Thoracic aorta (tissue), 2 donors: ENCODE measurements at places on chromosomes 11 and 22.

GRCh38 chr11:2363577-2364370, 13.3 kb upstream of the CD81 start:
- DNase-seq = no peak

DNA sequence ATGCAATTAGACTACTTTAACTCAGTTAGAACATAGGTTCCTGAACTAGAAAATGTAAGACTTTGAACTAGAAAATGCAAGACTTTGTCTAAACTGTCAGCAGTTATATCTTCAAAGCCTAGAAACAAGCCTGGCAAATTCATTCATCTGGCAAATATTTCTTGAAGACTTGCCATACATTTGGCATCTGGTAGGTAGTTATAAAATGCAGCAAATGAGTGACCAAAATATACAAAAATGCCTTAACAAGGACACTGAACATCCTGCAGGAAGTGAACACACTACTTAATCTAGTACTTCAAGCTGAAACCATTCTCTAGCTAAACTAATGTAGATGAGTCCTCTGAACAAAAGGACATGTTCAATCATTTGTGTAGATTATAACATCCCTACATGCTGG, 84.7 kb upstream of the SCUBE2 start:
- no peak for DNase-seq

DNA sequence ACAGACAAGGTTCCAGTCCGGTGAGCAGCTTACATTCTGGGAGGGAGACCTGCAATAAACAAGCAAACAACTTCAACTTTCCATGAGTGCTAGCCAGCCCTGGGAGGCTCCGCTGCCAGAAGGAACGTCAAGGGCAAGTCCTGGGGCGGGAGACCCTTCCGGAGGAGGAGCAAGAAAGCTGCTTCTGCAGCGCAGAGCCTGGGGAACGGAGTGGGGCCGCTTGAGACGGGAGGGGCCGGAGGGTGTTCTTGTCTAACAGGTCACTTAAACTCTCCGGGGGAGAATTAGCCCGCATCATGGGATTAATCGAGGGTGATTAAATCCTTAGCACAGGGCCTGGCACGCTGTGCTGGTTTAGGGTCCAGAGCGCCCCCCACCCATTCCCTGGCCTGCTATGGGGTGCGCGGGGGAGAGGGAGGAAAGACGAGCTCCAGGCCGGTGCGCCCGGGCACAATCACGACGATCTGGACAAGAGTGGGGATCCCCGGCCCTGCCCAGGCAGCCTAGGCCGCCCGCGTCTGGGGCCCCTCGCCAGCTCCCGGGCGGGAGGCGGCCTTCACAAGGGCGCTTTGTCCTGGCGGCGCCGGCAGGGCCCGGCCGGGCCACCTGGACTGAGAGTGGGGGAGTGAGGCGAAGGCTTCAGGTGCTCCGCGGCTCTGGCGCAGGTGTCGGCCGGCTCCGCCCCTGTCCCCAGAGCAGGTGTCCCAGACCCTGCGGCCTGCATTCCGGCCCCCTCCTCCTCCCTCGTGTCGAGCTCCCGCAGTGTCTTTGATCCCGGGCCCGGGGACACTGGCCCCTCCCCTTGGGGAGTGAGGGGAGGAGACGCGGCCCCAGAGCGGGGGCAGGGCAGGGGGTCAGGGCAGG, 663 bp upstream of the LARGE2 start:
- no peak for DNase-seq

DNA sequence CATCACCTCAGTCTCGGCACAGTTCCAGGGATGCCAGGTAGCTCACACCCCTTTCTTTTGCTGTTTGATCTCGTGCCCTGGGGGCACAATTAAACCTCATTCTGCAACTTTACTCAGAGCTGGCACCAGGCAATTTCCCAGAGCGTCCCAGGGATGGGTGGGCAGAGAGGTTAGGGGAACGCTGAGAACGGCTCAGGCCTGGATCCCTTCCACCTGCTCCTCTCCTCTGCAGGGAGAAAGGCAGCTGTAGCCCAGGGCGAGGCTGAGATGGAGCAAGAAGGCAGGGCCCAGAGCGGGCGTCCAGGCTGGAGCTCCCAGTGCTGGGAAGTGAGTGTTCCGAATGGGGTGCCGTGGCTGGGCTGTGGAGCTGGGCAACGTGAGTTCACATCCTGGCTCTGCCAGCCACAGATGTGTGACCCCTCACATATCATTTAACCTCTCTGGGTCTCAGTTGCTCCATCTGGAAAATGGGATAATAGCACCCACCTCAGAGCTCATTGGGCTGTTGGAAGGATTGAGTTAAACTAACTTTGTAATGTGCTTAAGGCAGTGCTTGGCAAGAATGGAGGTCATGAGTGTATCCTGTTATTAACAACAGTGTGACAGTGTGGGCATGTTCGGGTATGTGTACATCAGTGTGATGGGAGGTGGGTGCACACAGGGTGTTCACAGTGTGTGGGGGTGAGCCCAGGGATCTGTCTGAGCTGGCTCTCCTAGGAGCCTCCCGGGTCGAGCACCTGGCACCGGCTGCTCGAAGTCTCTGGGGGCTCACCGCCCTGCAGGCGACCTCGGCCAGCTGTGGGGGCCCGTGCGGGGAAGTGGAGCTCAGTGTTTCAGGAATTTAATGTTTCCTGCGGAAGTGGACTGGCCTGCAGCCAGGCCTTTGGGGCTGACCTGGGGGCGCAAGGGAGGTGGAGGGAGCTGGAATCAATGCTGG, 15.5 kb downstream of the OTUB1 start:
- no peak for DNase-seq

DNA sequence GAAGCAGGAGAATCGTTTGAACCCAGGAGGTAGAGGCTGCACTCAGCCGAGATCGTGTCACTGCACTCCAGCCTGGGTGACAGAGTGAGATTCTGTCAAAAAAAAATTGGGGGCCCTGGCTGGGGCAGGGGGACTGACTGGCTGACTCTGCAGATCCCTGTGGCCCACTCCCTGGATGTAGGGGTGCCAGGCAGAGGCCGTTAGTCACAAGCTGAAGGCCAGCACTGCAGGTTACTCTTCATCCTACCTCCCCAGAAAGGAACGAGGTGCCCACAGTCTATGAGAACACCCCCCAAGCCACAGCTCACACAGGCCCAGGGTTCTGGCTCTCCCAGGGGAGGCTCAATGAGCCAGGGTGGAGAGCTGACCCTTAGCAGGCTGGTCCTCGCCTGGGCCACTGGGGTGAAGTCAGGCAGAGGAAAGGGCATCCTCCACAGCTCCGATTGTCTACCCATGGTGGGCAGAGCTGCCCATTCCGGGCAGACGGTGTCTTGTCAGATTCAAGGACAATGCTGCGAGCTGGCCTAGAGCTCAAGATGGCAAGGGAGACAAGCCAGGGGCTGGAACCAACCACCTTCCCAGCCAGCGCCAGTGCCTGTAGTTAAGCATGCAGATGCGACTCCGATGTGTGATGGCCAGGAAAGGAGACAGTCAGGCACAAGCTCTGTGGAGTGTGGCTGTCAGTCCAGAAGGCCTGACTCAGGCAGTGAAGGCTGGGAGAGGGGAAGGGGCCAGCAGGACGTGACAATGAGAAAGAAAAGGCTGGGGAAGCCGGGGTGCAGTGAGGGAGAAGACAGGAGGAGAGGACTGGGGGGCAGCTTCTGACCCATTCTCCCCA, 12.4 kb downstream of the C11orf24 start:
- DNase-seq = no peak

- no peak for DNase-seq
Observed at GRCh38 chr22:25818541-25818940, 76.6 kb downstream of the MYO18B start.

GRCh38 chr22:22362936-22363335, 118.3 kb downstream of the VPREB1 start:
- no peak for DNase-seq

DNA sequence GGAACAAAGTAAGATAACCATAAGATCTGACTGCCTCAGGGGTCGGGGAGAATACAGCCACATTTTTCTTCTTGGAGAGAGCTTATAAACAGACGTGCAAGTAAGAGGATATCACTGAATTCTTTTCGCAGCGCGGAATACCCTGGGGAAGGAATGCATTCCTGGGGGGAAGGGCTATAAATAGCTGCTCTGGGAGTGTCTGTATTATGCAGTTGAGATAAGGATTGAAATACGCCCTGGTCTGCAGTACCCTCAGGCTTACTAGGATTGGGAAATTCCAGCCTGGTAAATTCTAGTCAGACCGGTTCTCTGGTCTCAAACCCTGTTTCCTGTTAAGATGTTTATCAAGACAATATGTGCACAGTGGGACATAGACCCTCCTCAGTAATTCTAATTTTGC, 1491.7 kb upstream of the RAG2 start:
- no peak for DNase-seq
